Hepatic stellate cell (primary cell): ENCODE measurements at places on chromosomes 11 and 22.

DNA sequence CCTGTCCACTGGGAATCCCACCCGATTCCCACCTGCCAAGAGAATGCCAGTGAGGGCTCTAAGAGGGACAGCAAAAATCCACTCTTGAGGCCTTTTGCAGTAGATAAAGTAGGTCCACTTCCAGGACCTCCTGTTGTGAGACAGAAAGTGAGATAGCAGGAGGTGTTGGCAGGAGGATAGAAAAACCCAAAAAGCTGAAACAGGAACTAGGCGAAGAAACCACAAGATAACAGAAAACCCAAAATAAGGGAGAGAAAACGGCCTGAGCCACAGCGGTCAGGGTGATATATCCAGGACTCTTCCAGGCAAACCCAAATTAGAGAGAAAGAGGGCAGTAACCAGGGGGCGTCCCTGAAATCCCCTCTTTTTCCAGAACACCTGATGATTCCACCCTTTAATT, 79.7 kb upstream of the LINC01488 start:
- no peak for DNase-seq

DNA sequence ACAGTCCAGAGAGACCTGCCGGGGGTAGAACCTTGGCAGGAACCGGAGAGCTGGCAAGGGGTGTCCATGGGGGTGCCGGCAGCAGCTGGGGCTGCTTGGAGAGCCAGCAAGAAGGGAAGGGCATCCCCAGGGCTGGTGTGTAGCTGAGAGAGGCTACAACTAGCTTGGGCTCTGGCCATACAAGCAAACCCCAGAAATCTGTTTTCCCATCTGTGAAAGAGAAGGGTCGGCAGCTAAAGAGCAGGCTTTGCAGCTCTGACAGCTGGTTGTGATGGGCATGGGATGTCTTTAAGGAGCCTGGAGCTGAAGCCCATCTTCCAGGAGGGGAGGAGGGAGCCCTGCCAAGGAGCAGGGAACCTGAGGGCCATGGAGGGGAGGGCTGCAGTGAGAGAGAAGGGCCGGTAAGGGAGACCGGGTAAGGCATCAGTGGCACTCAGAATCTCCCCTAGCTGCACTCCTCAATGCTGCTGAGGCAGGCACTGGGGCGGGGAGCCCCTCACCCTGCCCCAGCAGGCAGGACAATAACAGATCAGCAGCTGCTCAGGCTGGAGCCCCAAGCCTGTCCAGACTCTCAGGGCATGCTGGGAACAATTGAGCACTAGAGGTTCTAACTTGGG, 3.9 kb downstream of the CHST1 start:
- no peak for DNase-seq

- DNase-seq = no peak
These were observed 16.7 kb downstream of the OR4C3 start for GRCh38 chr11:48341466-48341865.

DNA sequence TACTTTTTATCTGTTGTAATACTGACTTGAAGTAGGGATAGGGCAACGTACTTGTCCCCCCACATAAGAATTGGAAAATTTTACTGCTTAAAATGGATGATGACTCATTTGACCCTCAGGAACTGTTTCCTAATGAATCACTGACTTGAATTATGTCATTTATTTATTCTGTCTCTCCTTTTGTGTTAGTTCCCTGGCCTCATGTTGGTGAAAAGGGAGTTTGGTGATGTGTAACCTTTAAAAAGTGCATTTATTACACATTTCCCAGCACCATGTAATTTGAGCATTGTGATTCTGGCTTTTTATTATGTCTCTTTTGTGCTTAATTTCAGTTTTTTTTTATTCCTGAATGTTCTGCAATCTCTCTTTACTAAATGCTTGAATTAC, 20.3 kb upstream of the PGM2L1 start:
- peak; percentile 44 for DNase-seq

GRCh38 chr11:103420593-103420992, 311.4 kb downstream of the DYNC2H1 start:
- no peak for DNase-seq

DNA sequence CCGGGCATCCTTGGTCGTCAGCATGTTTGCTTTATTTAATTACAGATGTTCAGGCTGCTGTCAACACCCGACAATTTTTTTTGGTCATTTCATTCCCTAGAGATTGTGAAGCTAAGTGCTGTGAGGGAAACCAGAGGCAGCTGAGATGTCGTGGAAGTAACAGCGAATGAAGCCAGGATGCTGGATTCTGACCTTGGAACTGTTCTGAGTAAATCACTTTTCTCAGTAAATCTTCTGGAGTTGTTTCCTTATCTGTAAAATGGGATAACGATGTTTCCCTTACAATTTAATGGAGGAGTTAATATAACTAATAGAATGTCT, 390 bp upstream of the CKAP5 start:
- no peak for DNase-seq

DNA sequence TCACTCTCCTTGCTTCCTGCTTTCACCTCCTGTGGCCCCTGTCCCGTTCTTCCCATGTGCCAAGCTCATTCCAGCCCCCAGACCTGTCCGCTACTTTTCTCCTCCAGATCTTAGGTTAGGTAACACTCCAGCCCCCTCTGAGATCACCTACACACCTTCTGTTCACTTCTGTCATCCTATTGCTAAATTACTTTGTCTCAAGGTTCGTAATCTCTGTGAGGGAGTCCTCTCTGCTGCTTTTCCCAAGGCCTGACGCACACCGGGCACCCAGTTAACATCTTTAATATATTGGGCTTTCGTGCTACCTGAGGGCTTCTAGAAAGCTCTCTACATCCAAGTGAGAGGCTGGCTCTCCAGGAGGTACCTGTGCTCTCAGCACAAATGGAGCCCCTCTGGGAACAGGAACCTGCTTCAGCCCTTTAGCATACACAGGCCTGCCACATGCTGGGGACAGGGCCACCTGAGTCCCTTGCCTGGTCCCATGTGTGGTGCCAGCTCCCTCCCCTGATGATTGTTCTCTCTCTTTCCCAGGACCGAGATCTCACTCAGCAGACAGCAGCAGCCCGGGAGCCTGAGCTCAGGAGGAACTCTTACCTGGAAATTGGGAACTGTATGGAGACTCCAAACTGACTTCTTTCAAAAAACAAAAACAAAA, 8.5 kb downstream of the C22orf31 start:
- DNase-seq = no peak

DNA sequence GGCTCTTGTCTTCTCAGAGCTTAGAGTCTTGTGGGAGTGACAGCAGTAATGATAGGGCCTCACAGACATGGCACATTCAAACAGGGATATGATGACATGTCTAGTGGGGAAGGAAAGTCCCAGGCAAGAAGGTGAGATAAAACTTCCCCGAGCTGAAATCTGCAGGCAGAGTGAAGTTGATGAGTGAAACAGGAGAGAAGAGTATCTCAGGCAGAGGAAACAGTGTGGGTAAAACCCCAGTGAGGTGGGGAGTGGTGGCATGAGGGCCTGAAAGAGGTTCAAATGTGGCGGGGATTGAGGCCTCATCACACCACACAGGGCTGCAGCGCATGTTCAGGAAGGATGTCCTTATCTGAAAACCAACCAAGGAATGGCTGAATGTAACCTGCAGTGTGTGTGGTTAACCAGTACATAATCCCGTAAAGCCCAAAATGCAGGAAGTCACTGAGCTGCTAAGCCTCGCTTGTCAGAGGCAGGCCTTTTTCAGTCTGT, 153.8 kb upstream of the E2F8 start:
- no peak for DNase-seq

GRCh38 chr11:3204141-3205015, 14.2 kb downstream of the MRGPRG start:
- no peak for DNase-seq
